ENCODE measurements at places on chromosomes 13 and 19.

GRCh38 chr19:16161840-16162239 is 11.5 kb downstream of the CIB3 start:
- no peak for DNase-seq

DNA sequence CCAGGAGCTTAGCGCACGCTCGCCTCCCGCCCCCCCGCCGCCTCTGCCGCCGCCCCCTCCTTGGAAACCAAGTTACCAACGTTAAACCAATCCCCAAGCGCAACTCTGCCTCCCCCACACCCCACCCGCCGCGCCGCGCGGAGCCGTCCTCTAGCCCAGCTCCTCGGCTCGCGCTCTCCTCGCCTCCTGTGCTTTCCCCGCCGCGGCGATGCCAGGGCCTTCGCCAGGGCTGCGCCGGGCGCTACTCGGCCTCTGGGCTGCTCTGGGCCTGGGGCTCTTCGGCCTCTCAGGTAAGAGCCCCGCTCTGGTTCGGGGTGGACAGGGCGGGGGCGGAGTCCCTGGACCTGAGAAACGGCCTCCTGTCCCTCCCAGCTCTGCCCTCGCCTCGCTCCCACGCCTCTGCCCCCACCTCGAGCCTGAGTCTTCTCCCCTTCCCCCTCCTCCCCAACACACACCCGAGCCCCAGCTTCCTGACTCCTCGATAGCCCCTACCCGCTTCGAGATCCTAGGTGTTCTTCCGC is at the start of gene ICAM5:
TSS of gene ICAM5 (plus strand) at position 117 of the 521 bp plus-strand sequence. CDS start at position 209, 92 bp downstream.
- no peak for DNase-seq

- DNase-seq: no peak
Observed at GRCh38 chr19:1938071-1938470, 2.9 kb upstream of the CSNK1G2 start.

- DNase-seq: no peak
Observed at GRCh38 chr19:38262585-38263268, 1.6 kb upstream of the SPINT2 start.

- DNase-seq: no peak
Observed at GRCh38 chr19:7873304-7874075, 700 bp downstream of the PRR36 start.
